ENCODE measurements at places on chromosomes 4 and X.
A peak's percentile ranks its signal among the peaks of the same experiment; 100 is the strongest.

DNA sequence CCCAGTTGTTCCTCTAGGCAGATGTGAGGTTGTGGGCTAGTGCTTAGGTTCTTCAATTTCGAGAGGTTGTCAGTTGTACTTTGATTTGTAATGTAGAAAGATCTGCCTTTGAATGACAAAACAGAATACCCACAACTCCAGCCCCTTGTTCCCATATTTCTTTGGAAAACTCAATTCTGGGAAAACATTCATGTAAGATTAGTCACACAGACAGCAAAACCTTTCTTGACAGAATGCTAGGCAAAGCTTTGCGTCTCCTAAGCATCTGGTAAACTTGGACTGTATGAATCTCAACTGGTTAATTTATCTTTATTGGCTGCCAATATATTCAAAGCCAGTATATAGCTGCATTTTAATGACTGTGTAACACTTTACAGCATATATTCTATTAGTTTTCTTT is 34.9 kb downstream of the NOCT start:
- no peak for DNase-seq

- DNase-seq: no peak
These were observed 271.2 kb upstream of the SMIM31 start for GRCh38 chr4:164482758-164483157.

DNA sequence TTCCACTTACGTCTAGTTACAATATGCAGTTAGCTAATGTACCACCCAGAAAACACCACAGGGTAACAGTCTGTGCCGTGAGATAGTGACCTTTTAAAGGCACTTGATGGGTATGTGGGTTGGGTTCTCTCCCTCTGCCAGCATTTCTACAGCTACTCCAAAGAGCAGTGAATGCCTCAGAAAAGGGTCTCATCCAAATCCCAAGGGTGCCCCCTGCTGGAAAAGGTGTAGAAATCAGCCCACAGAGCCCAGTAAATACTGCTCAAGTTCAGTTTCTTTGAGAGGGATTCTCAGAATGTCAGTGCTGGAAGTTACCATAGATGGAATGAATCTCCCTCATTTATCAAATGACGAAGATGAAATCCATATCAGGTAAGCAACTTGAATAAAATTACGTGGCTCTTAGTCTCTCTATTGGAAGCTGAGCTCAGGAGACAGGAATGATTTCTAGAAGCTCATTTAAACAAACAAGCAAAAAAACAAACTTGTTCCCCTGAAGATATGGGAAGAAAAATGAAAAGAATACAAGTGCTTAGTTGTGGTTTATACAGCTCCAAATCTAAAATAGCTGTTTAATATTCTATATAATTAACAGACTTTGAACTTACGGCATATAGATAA is 9.5 kb downstream of the RNF175 start:
- peak; percentile 57 for DNase-seq

DNA sequence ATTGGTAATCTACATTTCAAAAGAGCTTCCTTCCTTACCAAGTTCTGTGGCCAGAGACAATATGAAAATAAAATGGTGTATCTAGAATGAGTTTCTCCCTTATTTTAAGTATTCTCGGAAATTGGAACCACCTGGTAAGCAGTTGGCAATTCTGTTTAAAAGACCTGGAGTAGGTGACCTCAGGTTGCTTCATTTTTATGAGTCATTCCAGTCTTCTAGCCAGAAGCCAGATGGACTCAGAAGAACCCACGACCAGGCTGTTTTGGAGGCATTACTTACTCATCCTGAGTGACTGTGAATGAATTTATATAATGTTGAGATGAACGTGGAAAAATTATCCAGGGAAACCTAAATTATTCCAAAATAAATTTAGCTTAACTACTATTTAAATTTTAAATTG is 9.1 kb downstream of the BMPR1B start:
- DNase-seq: no peak

DNA sequence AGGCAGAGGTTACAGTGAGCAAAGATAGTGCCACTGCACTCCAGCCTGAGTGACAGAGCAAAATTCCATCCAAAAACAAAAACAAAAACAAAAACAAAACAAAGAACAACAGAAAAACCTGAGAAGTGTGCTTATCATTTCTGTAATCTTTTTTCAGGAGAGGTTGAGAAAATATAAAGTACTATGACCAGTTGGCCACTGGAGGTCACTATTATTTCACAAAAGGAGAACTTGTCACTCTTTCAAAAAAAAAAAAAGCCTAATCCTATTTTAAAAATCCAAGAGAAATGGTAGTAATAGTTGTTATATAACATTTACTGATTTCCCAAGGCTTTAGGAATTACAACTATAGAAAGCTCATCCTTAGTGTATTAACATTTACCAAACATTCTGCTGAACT is 24.9 kb upstream of the RNF150 start:
- DNase-seq: no peak

DNA sequence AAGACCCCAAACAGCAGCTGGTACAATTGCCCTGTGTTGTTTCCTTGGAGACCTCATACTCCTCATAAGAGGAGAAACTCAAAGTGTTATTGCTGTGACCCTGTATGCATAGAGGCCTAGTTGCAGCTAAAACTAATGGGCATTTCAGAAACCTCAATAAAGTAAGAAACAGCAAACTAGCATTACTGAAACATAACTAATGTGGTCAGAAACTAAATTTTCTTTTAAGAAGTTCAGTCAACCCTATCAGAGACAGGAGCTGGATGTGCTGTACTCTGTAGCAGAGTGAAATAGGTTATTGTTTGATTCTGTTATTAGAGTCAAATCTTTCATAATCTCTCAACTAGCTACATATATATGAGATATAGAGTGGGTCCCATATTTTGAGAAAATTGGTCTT is 257.5 kb upstream of the IRS4 start:
- no peak for DNase-seq

DNA sequence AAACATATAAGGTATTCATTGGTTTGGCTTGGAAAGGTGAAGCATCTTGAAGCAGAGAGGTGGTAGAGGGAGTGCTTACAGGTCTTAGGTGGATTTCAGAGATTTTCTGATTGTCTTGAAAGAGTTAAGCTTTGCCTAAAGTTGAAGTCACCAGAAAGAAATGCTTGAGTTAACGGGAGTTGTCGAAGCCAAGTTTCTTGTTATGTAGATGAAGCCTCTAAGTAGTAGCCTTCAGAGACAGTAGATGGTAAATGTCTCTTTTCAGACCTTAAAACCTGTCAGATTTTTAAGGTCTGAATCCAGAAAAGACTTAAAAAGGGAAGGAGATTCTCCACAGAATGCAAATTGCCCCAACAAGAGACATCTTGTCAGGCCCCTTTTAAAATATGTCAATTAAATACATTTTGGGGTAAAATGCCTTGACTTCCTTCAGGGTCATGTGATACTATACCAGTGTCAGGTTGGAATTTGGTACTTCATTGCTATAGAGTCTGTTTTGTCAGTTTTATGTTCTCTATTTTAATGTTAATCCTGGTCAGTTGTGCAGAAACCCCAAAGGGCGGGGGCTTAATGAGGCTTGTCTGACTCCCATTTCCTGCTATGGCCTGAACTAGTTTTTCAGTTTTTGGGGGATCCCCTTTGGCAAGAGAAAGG is 81.0 kb downstream of the PCDH18 start:
- no peak for DNase-seq

DNA sequence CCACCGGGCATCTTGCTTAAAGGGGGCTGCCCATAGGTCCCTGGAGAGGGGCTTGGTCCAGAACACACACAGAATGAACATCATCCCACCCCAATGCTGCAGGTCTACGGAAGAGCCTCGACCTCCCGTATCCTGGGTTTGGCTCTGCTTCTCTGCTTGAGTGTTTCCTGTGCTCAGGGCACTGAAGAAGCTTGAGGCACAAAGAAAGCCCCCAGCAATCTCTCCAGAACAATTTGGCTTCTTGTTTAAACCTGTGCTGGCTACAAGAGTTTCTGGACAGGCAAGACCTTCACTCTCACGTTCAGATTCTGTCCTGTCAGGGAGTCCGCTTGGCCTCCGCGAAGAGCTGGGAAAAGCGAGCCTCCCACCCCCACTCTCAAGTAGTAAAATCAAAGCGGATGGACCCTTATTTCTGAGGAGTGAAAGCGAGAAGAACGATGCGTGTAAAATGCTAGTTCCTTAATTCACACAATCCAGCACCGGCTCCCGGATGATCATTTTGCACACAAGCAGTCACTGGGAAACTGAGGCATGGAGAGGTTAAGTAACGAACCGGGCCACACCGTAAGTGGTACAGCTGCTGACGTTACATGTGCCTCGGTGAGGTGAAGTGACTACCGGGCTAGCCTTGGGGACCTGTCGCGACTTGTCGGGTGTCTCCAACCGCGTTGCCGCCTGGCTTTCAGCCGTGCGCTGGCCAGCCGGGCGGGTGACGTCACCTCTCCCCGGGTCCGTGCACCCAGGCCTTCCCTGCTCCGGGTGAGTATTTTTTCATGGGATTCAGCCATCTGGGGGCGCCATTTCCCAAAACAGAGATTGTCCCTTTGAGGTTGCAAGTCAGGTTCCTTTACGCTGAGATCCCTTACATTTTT is 3.1 kb upstream of the SFRP2 start:
- no peak for DNase-seq

- no peak for DNase-seq
These were observed 34.0 kb upstream of the MAGEB2 start for GRCh38 chrX:30181353-30181752.

- DNase-seq: no peak
These were observed 165.8 kb downstream of the VSIG4 start for GRCh38 chrX:65874110-65874509.

DNA sequence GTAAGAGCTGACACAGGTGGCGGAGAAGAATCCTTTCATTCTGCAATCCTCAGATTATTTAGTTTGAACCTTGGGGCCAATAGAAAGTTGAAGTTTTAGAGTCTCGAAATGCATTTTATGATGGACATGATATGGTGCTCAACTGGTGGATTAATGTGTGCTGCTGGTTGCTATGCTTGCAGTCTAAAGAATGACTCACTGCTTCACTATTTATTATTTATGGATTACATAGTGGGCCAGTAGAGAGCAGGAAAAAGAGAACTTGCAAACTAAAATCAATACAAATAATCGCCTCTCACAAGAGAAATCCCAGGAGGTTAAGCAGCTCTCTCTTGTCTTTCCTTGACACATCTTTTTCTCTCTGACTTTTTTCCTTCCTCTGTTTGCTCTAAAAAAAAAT is 2326.8 kb upstream of the AGA start:
- DNase-seq: no peak

DNA sequence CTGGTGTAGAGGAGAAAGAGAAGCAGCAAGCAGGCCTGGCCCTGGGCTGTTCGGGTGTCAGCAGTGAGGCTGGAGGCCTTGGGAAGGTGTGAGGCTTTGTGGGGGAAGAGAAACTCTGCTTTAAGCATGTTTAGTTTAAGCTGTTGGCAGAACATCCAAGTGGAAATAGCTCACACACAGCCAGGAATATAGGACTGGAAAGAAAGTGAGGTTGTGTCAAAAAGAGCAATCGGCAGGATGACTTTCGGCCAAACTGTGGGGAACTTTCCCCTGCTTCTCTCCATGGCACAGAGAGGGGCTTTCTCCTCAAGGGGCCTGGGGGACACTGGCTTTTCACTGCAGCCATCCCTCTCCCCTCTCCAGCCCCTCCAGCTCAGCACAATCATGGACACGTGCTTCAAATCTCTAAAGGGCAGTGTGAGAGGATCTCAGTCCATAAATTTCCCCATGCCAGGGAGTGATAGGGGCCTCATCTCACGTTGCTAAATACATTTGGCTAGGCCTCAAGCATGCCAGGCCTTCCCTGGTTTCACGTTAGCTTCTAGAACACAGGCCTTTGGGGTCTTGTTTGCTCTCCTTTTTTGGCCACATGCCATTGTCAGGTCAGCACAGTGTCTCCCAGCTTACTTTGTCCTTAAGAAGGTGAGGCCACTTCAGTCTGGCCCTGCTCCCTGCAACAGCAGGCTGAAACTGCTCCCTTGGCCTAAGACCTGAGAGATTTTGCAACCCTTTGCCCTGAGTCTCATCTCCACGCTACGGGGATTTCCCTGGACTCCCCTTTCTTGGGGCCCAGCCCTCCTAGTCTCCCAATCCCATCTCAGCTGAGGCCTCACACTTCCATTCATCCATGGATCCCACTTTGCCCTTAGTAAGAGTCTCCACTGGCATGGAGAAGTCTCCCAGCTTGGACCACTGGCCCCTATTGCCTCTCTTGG is 8.3 kb upstream of the CITED1 start:
- no peak for DNase-seq

DNA sequence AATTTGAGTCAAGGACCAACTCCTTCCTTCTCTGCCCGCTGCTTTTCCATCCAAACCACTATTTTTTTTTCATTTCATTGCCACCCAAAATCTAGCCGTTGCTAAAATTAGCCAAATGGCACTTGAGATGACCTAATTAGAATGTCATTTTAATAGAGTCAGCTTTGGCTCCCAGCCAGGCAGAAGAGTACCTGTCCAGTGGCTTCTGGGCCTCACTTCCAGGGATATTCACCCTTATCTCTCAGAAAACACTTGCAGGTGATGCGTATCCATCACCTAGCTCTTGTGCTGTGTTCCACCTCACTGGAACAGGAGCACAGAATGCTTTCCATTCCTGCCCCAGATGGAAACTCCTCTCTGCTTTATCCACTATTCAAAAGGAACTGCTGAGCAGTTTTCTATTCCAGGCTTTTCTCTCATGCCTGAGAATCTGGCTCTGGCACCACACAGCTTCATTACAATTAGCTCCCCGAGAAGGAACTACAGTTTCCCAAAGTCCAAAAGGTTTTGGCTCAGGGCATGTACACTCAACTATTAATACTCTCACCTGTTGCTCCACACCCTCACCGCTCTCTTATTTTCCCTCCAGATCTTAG is 18.5 kb downstream of the MAGEA9B start:
- DNase-seq: no peak

GRCh38 chr4:110504084-110504435 is 28.1 kb downstream of the ENPEP start:
- DNase-seq: no peak

- no peak for DNase-seq
These were observed 264.6 kb downstream of the SPRY1 start for GRCh38 chr4:123661080-123661737.
